ENCODE measurements at places on chromosomes 1 and 21. TPM values are rescaled to one million over a fixed set of nuclear protein-coding genes. Genes with fewer than 3 reads are reported as not detected.

The FOXO6 gene
- total RNA-seq, result 0.24 TPM

The OR2T11 gene
- total RNA-seq, result 0.48 TPM

The TMEM269 gene
- total RNA-seq, result not detected

The CALML6 gene
- 0.72 TPM for total RNA-seq

The ORC1 gene
- 0.48 TPM for total RNA-seq

The CFAP74 gene
- 4.6 TPM for total RNA-seq

The NAV1 gene
- total RNA-seq, result 36.1 TPM

The KCND3 gene
- 10.6 TPM for total RNA-seq
